Hematopoietic multipotent progenitor cell treated with erythropoietin and hydrocortisone succinate and interleukin-3 and kit ligand, for 17 days (in vitro differentiated cells): ENCODE measurements at places on chromosomes 5 and 9.

DNA sequence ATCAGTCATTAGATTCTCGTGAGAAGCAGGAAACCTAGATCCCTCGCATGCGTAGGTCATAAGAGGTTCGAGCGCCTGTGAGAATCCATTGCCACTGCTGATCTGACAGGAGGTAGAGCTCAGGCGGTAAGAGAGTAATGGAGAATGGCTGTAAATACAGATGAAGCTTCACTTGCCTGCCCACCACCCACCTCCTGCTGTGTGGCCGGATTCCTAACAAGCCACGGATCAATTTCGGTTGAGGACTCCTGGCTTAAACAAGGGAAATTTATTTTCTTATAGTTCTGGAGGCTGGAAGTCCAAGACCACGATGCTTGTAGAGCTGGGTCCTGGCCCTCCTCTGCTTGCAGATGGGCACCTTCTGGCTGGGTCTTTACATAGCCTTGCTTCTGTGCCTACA, 200.4 kb downstream of the PCSK5 start:
- no peak for DNase-seq

DNA sequence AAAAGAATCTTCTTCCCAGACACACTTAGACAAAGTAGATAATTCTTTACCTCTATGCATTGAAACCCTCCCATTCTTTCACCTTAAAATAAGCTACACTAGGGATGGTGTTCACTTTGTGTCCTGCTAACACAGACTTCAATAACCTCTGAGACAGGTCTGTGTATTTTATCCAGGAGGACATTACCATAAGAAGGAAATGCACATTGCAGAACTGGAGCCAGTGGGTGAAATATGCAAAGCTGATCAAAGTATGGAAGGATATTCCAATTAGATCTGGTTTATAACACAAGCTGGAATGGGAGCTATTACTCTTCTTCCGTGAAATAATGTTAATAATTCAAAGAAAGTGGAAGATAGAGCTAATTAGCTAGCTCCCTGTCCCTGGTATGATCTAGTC, 204.1 kb downstream of the BRINP1 start:
- DNase-seq: no peak

DNA sequence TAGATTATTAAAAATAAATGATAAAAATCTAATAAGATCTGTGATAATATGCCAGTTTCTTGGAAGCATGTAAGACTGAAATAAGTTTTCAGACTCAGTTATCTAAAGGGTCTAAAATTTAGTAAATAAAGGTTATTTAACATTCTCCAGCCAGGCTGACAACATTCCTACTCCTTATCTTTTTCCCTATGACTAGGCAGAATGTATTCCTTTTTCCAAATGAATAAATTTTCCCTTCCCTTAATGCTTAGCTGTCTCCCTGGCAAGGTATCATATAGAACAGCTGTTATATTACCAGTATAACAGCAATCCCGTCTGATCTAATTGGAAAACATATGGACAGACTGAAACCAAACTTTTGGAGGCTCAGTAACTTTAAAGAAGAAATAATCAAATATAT, 13.0 kb downstream of the MEGF9 start:
- no peak for DNase-seq

GRCh38 chr5:103617913-103618312, 55.3 kb upstream of the NUDT12 start:
- no peak for DNase-seq

GRCh38 chr9:92610470-92611420, 59.2 kb downstream of the IPPK start:
- DNase-seq: no peak

DNA sequence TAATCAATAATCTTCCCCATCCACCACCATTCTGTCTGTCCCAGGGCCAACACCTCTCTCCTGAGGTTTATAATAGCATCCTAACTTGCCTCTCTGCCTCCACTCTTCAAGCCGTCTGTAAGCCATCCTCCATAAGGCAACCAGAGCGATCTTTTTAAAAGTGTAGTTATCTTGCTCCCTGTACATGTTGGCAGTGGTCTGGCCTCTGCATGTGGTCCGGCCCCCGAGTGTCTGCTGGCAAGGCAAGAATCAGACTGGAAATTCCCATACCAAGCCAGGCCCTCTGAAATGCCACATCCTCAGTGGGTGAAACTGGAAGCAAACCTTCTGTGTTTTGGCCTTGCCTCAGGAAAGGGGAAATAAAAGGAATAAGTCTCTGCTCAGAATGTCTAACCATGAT, 17.0 kb downstream of the TTLL11 start:
- no peak for DNase-seq

DNA sequence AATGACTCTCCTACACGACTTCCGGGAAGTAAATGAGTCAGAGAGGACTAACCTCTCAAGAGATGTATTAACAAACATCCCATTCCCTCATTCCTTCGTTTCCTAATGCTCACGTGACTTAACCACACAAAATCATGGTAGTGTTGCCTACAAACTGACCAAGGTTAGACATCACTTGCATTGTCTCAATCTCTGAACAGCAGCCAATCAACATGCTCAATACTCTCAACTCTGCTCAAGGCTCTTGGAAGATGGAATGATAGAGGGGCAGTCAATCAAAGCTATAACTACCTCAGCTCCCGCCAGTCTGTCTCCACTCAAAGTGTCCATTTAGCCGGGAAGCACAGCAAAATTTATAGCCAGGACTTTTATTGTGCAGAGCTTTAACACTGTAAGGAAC, 143.8 kb upstream of the PIK3R1 start:
- no peak for DNase-seq
